Activated naive CD4-positive, alpha-beta T cell treated with anti-CD3 and anti-CD28 coated beads for 36 hours (primary cell): ENCODE measurements at places on chromosomes 3 and 15. TPM values are rescaled to one million over a fixed set of nuclear protein-coding genes. Genes with fewer than 3 reads are reported as not detected.

- H3K27me3 ChIP-seq: no peaks in the 10 kb centered on the region
- H3K4me1 ChIP-seq: no peaks in the 10 kb centered on the region
- H3K4me3 ChIP-seq: no peak overlapping the region
- no peaks in the 10 kb centered on the region for H3K36me3 ChIP-seq
- DNase-seq: no peak
These were observed 615.6 kb upstream of the DPPA4 start for GRCh38 chr3:109952924-109953323.

DNA sequence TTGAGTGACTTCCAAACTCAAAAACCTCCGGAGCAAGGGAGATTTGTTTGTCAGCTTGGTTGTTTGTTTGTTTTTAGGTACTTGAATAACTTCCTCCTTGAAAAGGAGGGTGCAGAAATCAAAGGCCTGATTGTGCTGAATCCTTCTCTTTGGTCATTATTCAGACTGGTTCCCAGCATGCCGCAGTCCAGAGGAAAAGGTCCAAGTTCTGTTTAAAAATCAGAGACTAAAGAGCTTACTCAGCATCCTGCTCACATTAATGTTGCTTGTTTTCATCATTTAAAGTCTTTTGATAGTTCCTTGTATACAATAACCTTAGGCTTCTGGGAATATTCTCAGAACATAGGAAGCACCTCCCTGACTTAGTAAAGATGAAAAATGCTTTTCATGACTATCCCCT lies 982 bp upstream of the SCG3 start:
- no peak overlapping the region for H3K27ac ChIP-seq
- no peak overlapping the region for H3K4me3 ChIP-seq
- no peak for DNase-seq
- no peaks in the 10 kb centered on the region for H3K36me3 ChIP-seq
- H3K27me3 ChIP-seq: peaks cover 36% of the 10 kb centered on the region

- no peaks in the 10 kb centered on the region for H3K4me1 ChIP-seq
- no peak for DNase-seq
- H3K27me3 ChIP-seq: peaks cover 4% of the 10 kb centered on the region
- no peak overlapping the region for H3K4me3 ChIP-seq
These were observed 1.3 kb upstream of the IL16 start for GRCh38 chr15:81195339-81195864.

DNA sequence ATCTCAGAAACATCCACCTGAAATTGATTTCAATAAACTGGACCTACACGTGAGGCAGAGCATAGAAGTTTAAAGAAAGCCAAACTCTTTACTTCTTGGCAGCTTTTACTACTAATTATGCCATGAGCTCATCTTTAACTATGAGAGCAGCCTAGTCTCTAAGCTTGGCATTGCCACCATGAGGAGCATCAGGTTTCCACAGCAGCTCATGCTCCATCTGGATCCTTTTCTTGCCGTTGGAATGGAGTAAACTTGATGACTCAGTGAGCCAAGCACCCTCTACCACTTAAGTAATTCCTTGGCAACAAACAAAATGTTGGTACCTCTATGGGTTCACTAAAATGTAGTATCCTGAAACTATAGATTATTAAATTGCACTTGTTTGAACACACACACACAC lies 583.2 kb downstream of the EPHA3 start:
- DNase-seq: no peak
- H3K4me1 ChIP-seq: no peaks in the 10 kb centered on the region
- no peak overlapping the region for H3K4me3 ChIP-seq
- no peak overlapping the region for H3K27ac ChIP-seq

DNA sequence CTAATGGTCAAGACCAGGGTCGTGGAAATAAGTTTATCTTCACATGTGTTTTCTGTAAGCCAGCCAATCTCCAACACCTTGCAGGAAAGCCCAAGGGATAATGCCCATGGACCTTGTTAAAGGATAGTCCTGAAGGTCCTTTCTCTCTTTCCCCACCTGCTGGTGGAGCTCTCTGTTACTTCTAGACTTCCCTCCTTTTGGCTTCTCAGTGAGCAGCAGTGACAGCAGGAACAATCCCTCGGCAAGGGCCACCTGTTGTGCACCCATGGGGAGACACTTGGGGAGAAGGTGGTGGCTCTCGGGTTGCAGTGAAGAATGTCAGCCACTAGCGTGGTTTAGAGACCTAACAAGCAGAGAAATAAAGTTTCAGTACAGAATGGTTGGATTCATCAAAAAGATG lies 84.0 kb upstream of the OSBPL11 start:
- no peak overlapping the region for H3K4me3 ChIP-seq
- no peaks in the 10 kb centered on the region for H3K36me3 ChIP-seq
- DNase-seq: no peak
- no peaks in the 10 kb centered on the region for H3K27me3 ChIP-seq
- H3K4me1 ChIP-seq: no peaks in the 10 kb centered on the region

GRCh38 chr3:94083261-94083660 lies 20.4 kb downstream of the NSUN3 start:
- H3K36me3 ChIP-seq: peaks cover 11% of the 10 kb centered on the region
- peaks cover 34% of the 10 kb centered on the region for H3K4me1 ChIP-seq
- H3K27ac ChIP-seq: no peak overlapping the region
- no peak for DNase-seq
- H3K27me3 ChIP-seq: no peaks in the 10 kb centered on the region

DNA sequence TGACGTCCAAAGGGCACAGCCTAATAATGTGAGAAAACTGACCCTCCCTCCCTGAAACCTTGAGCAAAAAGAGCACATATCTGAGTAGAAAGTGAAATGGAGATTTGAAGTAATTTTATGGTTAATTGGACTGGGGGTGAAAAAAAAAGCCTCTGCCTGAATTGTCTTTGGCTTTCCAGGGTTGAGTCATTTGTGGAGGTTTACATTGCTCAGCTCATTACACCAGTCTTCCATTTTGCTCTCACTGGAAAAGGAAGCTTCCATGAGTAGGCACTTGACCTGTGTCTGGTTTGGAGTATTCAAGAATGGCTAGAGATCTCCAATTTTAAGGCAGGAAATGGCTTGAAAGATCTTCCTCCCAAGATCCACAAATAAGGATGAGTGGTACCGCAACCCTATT lies 273.9 kb downstream of the PDCD6IP start:
- no peak for DNase-seq
- H3K27ac ChIP-seq: no peak overlapping the region
- no peaks in the 10 kb centered on the region for H3K36me3 ChIP-seq

GRCh38 chr3:37174532-37175126 lies at the start of gene LRRFIP2:
LRRFIP2 (minus strand) TSS chr3:37174582; CDS start chr3:37148983, 25,599 bp downstream.
- peak within 1 kb of the TSS; percentile 50 for H3K27ac ChIP-seq
- H3K27me3 ChIP-seq: no peaks in the 10 kb centered on the region
- peaks cover 43% of the 10 kb centered on the region for H3K4me1 ChIP-seq
- peak within 1 kb of the TSS; percentile 82 for H3K4me3 ChIP-seq

- H3K4me3 ChIP-seq: no peak overlapping the region
- H3K36me3 ChIP-seq: no peaks in the 10 kb centered on the region
- H3K27ac ChIP-seq: no peak overlapping the region
- H3K4me1 ChIP-seq: no peaks in the 10 kb centered on the region
These were observed 261.1 kb upstream of the PDZRN3 start for GRCh38 chr3:73885862-73886261.

DNA sequence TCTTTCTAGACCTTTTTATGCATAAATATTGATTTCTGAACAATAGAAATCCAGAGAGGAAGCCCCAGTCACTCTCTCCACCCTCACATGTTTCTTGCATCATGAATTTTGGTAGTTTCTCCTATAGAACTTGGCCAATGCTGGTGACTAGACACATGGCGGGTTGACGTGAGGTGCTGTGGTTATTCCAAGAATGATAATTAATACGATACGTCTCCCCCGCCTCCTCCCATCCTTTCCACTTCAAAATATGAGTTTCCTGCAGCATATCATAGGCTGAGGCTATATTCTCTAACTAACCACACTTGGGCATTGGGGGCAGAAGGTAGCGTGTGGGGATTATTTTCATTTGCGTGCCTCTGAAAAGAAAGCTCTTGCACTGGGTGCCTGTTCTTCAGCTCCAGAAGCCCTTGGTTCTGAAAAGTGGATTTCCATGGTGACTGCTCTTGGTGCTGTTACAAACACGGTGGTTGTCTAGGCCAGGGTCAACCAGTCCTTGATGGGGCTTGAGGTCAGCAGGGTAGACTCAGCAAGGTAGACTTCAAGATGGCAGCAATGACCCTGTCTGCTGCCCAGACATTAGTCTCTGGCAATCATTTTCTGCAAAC lies 5.3 kb downstream of the TNFSF10 start:
- peak overlapping the region; percentile 70 for H3K4me3 ChIP-seq
- peaks cover 69% of the 10 kb centered on the region for H3K4me1 ChIP-seq
- peak; percentile 82 for DNase-seq
- H3K27ac ChIP-seq: peak overlapping the region; percentile 94
- H3K27me3 ChIP-seq: no peaks in the 10 kb centered on the region
- H3K36me3 ChIP-seq: peaks cover 72% of the 10 kb centered on the region

DNA sequence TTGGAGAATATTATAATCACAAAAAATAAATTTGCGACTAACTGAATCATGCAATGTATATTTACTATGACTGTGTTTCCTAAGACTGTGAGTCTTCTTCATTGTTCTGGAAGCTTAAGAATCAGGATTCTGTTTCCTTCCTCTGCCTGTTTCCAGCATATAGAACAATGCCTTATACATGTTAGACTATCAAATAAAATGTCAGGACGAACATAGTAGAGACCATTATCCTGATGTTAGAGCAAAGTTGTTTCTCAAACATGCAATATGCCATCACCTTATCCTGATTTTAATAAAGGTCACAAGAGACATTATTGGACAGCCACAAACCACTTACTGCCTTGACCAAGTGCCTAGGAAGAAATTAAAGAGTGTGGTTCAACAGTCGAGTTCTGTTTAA lies 457.4 kb upstream of the AGTR1 start:
- no peaks in the 10 kb centered on the region for H3K4me1 ChIP-seq
- no peak for DNase-seq

DNA sequence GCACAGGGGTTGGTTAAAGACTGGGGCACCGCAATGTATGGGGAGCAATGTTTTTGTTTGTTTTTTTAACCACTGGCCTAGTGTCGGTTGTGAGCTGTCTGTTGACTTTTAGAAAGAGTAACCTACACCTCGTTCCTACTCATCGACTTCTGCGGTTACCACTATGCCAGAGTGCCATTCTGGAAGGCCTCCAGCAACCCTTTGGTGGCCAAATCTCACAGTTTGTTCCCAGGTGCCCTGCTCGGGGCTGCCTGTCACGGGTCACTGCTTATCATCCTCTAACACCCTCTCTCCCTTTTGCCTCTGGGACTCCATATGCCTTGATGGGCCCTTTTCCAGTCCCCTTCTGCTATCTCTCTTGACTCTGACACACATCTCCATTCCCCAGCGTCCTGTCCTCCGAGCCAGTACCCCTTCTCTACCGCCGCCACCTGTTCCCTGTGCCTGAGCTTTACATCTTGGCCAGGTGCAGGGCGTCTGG lies 290.4 kb upstream of the C2CD4B start:
- H3K27me3 ChIP-seq: no peaks in the 10 kb centered on the region
- H3K4me3 ChIP-seq: no peak overlapping the region
- H3K27ac ChIP-seq: no peak overlapping the region

DNA sequence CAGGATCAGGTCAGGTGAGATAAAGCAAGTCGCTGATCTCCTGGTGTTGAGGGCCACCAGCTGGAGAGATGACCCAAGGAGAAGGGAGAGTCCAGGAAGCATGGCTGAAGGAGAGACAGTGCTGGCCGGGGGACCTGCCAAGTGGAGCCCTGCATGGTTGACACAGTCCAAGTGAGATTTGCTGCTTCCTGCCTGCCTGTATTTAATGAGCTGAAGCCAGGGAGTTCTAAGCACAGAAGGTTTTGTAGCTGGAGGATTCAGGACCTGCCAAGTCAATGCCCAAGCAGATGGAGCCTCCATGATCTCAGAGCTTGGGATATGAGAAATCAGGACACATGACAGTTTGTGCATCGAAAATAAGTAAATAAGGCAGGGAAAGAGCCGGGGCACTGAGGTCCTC lies 125.6 kb downstream of the SRGAP3 start:
- no peak for DNase-seq
- no peak overlapping the region for H3K27ac ChIP-seq
- no peaks in the 10 kb centered on the region for H3K4me1 ChIP-seq

DNA sequence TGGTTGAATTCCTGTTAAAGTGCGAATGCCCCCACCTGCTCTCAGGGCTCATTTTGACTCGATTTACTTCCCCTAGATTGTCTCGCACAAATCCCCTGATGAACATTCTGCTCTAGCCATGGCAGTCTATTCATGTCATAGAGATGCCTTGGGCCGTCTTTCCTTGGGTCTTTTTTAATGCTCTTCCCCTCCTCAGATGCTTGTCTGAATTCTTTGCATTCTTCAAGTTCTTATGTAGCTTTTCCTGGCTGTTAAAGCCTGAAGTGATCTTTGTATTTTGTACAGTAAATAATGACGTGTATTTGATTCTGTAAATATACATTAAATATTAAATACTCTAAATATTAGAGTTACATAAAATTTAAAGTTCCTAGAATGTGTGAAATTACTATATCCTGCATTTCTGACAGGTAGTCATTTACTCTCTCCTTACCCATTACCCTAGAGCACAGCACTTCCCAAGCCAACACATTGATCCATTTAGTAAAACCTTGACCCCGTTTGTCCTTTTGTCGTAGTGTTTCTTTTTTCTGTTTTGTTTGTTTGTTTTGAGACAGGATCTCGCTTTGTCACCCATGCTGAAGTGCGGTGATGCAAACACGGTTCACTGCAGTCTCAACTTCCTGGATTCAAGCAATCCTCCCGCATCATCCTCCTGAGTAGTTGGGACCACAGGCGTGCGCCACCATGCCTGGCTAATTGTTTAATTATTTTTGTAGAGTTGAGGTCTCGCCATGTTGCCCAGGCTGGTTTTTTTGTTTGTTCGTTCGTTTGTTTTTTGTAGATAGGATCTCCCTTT lies 47.9 kb downstream of the YEATS2 start:
- H3K27ac ChIP-seq: no peak overlapping the region
- no peaks in the 10 kb centered on the region for H3K4me1 ChIP-seq
- no peak for DNase-seq
- H3K27me3 ChIP-seq: no peaks in the 10 kb centered on the region

GRCh38 chr3:190125436-190126068 lies 4.9 kb upstream of the P3H2 start:
- H3K4me3 ChIP-seq: no peak overlapping the region
- DNase-seq: no peak
- H3K27ac ChIP-seq: no peak overlapping the region
- H3K27me3 ChIP-seq: peaks cover 27% of the 10 kb centered on the region
- H3K4me1 ChIP-seq: no peaks in the 10 kb centered on the region

DNA sequence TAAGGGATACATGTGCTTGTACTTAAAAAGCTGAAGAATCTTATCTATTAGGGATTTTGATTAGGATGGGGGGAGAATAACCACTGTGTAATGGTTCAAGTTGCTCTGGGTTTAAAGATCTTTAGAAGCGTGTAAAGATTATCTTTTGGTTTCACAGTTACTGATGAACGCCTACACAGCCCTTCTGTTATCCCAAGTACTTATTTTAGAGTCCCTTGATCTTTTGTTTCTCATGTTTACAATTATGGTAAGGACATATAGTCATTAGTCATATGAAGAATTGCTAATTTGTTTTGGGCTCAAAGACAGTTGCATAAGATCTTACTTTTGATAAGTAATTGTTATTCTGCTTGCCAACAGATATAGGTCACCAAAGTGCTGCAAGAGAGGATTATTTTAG lies 160.1 kb downstream of the PLCL2 start:
- no peaks in the 10 kb centered on the region for H3K27me3 ChIP-seq
- DNase-seq: no peak
- H3K27ac ChIP-seq: no peak overlapping the region
- peaks cover 38% of the 10 kb centered on the region for H3K36me3 ChIP-seq
- H3K4me3 ChIP-seq: no peak overlapping the region

GRCh38 chr3:36957862-36958686 lies 13.2 kb upstream of the TRANK1 start:
- H3K27me3 ChIP-seq: no peaks in the 10 kb centered on the region
- H3K27ac ChIP-seq: no peak overlapping the region
- no peak overlapping the region for H3K4me3 ChIP-seq
- DNase-seq: peak; percentile 18

The ZIC1 gene
- not detected for total RNA-seq

The C3orf70 gene
- total RNA-seq: not detected

The POLR2M gene
- total RNA-seq: 107 TPM

The DUOXA2 gene
- total RNA-seq: not detected

The ZMYND10 gene
- total RNA-seq: 0.54 TPM

The CNTN6 gene
- not detected for total RNA-seq
